ENCODE measurements at places on chromosomes 7 and 10. TPM values are rescaled to one million over a fixed set of nuclear protein-coding genes. Genes with fewer than 3 reads are reported as not detected.

NRCAM gene
- 2.5 TPM for polyA plus RNA-seq

NEURL1 gene
- polyA plus RNA-seq, result 0.71 TPM

ZNF804B gene
- not detected for polyA plus RNA-seq

FAM180A gene
- polyA plus RNA-seq, result not detected

LIPM gene
- polyA plus RNA-seq, result not detected

PRLHR gene
- 0.07 TPM for polyA plus RNA-seq
